Fibroblast of gingiva (primary cell): ENCODE measurements at places on chromosomes 7 and 10.

DNA sequence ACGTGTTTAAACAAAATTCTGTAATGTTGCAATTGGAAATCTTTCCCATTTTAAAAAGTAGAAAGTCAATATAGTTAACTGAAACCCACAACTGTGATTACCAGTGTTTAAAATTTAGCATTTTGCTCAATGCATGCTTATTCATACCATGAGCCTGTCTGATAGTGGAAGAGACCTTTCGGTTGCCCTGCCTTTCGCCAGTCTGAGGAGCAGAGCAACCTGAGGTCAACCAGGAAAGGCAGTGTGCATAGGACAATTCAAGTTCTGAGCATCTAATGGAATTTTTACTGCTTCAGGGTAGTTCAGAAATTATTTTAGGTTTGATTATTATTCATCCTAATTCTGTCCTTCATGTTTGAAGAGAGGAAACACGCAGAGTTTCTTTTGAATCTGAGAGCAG, 100.8 kb downstream of the CUBN start:
- no peak for DNase-seq

GRCh38 chr10:22753786-22754185, 39.4 kb upstream of the PIP4K2A start:
- DNase-seq, result no peak

- DNase-seq, result no peak
Observed at GRCh38 chr7:132206594-132206993, 369.7 kb downstream of the PLXNA4 start.

- no peak for DNase-seq
Observed at GRCh38 chr10:129448539-129448938, 18.5 kb upstream of the MGMT start.

DNA sequence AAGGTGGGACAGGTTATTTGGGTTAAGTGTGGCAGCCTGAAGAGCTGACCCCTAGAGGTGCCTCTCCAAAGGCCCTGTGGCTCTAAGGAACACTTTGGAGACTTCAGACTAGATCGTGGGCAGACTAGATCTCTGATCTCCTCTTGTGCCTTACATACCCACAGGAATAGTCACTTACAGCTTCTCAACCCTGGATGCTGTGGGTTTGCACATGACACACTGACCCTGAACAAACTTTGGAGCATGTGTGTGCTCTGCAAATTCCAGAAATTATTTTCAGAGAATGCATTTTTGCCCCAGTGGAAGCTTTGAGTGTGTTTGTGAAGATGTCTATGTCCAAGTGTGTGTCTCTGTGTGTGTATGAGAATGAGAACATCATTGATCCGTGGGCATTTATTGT, 119.6 kb downstream of the EMX2 start:
- no peak for DNase-seq

GRCh38 chr7:37284805-37285231, 163.8 kb downstream of the ELMO1 start:
- no peak for DNase-seq

- DNase-seq, result no peak
Observed at GRCh38 chr10:77554996-77555397, 82.6 kb downstream of the KCNMA1 start.

DNA sequence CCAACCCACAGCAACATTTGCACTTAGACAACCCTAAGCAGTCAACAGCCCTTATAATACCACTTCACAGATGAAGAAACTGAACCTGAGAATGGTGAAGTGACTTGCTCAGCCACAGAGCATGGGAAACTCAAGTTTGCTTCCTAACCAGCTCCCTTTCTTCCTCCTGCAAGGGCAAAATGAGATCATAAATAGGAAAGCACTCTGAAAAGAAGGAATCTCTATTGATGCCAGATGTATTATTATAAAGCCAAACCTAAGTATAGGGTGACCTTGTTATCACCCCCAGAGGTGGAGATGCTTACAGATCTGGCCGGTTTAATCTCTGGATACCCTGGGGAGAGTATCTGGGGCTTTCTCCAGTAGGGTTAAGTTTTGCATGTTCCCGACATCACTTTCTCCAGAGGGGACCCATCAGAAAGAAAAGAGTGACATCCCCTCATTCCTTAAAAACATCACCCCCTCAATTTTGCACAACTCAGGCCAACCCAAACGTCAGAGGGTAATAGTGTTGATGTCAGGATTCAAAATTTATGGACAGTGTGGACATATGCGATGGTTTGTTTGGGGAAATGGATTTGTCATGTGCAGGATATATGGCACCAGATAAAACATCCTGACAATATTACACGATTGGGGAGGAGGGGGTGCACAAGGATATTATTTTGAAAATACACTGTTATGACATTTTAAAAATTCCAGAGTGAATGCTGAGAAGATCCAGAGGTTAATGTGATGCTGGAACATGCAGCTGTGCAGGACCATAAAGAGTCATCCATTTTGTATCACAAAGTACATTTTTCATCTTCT, 24.0 kb upstream of the XPNPEP1 start:
- no peak for DNase-seq

DNA sequence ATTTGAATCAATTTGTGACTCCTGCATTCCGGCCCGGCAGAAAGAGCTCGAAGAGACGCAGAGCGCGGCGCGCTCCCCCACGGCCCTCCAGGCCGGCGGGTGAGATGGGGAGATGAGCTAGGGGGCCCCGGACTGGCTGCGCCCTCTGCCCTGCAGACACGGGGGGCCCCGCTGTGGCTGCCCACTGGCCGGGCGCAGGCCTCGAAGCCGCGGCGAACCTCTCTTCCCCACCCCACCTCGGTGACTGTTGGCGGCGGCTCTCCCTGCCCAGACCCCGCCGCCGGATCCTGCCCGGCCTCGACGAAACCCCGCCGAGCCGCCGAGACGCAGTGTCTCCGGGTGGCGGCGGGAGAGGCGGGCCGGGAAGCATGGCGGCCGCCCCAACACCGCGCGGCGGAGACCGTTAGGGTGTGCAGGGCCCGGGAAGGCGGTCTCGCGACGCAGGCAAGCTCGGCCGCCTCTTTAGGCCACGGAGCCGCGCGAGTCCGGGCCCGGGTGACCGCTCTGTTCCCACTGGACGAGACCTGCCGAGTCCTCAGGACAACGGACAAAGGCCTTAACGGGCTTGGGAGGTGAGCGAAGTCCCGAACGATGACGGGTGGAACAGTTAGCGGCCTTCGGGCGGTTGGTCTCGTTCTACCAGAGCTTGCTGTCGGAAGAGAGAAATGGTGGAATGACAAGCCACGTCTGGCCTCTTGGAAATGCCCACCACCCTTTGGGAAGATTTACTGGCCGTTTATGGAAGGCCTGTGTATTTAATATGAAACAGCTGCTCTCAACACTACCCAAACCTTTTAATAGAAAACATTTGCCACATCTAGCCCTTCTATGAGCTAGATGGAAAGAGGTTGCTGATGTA, 24.3 kb downstream of the NUP42 start:
- no peak for DNase-seq

- DNase-seq, result no peak
Observed at GRCh38 chr7:56023500-56023899, 27.7 kb downstream of the PSPH start.

- no peak for DNase-seq
Observed at GRCh38 chr7:102024769-102025391, 207.5 kb downstream of the CUX1 start.

DNA sequence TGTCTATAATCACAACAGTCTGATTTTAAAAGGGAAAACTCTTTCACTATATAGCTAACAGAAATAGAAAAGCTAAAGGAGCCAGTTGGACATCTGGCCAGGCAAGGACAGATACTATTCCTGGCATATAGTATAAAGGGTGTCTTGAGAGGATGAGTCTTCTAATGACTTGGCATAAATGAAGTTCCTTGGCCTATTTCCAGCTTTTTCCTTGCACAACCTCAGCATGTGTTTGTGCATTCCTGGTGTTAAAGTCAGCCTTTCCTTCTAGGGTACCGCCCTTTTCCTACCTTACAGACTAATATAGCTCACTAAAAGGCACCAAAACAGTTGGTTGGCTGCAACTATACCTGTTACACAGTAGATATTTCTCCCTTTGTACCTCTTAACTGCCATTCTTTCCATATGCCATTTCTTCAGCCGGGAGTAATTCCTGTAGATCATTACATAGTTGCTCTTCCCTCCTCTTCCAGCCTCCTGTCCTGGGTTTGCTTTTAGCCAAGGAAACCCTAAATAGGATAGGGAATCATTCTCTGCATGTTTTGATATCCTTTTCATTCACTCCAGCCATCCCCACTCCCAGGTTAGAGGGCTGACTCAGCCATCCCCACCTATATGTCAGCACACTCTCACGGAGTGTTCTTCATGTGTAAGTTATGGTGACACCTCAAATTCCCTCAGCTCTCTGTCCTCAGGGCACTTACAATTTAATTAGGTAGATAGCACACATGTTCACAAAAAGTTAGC, 102.1 kb upstream of the MDFIC start:
- peak; percentile 97 for DNase-seq

DNA sequence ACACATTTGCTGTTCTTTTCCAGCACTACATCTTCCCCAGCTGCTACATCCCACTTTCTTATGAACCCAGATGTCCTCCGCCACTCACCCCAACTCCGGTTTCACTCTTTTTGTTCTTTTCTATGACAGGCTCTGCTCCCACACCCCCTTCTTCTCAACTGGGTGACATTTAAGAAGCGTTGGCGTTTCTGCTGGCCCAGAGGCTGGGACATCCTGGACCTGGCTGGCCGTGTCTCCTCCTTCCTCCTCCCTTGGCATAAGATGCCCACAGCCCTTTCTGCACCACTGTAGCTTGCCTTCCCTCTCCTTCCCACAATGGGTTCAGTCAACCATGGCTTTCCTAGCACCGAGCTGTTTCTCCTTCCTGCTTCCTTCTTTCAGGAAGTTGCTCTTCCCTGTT, 9.4 kb upstream of the CALML5 start:
- DNase-seq, result no peak

DNA sequence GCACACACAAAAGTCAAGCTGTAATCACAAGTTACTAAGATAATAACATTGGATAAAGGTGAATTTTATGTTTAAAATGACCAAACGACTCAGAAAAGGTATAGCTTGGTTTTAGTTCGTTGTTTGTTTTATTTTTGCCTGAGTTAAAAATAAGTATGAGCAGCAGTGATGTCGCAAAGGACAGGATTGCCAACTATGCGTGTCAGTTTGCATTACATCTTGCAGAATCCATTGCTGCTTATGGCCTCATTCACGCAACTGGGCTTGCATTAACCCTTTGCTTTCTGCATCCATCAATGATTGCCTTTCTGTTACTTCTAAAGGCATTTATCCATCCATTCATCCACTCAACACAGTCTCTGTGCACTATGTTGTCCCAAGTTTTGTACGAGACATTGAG, 389.6 kb downstream of the DPP6 start:
- DNase-seq, result no peak

DNA sequence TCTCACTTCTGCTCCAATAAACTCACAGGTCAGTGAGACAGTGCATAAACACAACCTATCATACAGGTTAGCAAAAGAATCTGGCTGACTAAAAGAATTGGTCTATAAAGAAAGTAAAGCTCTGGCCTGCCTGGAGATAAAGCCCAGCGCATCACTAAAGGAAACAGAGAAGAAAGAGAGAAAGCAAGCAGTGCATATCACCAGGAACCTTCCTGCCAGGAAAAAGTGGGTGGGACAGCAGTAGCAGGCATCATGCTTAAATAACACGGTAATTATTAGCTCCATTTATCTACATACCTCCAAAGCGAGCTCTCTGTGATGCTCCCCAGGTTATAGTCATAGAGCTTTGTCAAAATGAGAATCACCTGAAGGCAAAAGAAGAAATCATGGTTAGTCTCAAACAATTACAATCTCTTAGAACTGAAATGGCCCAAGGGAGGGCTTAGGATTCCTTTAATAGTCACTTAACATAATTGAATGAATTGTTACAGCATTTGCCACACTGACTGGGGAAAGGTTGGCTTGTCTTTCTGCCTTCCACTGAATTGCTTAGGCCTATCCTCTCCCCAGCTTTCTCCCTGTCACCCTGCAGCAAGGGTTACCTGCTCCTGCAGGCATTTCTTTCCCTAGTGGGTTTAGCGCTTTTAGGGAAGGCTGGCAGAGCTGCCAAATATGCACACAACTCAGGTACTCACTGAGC, 208.1 kb downstream of the SORCS1 start:
- DNase-seq, result no peak

DNA sequence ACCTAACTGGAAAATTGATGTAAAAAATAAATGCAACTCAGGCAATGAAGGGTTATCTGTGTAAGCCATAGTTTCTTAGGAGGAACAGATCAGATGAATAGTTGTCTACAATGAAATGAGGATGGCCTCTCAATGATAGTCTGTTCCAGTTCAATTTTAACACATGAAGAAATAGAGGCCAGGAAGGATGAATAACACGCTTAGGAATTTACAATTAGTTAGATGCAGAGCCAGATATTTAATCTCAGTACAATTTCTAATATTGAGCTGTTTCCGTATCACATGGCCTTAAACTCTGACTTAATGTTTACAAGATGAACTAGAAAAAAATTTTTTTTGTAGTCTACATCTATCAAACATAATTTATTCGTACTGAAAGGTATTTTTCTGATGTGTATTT, 176.6 kb downstream of the GALNT11 start:
- peak; percentile 60 for DNase-seq

- DNase-seq, result no peak
Observed at GRCh38 chr10:86286236-86287109, 80.1 kb downstream of the GRID1 start.

GRCh38 chr10:76905251-76905650, 732.4 kb downstream of the KCNMA1 start:
- DNase-seq, result no peak

DNA sequence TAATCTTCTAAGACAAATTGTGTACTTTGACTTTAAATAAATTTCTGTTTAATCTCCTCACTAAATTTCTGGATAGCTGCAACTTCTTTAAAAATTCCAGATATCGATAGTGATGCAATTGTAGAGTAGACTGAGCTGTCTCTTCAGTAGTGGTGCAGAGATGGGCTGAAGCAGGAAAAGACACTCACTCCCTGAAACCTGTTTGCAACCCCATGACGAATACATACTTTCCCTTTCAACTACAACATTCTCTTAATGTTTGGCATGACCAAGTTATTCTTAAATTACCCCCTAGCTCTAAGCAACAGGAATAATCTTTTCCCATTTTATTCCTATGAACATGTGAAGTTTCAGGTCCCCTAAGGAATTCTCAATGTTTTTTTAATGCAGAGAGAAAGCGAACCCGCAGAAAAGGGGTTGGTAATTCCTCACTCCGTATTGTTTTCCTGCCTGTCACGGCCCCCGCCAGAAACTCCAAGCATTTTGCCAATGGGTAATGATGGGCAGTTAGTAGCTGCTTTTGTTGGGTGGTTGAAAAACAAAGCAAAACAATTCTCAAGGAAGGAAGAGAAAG, 1.3 kb downstream of the THSD7A start:
- no peak for DNase-seq

- DNase-seq, result peak; percentile 21
Observed at GRCh38 chr10:101512738-101513137, 75.3 kb downstream of the POLL start.

DNA sequence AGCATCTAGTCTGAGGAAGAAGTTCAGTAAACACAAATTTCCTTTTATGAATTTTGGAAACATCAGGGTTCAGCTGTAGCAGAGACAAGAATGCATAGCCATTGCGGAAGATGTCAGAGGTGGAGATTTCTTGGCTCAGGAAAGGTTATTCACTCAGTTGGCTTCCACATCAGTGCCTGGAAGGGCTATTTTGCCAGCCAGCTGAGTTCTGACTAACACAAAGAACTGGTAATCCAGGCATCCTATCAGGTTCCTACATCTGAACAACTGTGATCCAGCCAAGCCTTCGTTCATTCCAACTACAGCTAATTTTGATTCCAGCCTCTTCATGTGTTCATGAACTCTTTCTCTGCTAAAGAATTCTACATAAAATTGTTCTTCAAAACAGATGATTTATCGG, 965.6 kb downstream of the XPNPEP1 start:
- no peak for DNase-seq
